ENCODE measurements at places on chromosomes 1 and 21.

GRCh38 chr1:57300186-57300585 lies 123.7 kb downstream of the DAB1 start:
- no peak for DNase-seq

DNA sequence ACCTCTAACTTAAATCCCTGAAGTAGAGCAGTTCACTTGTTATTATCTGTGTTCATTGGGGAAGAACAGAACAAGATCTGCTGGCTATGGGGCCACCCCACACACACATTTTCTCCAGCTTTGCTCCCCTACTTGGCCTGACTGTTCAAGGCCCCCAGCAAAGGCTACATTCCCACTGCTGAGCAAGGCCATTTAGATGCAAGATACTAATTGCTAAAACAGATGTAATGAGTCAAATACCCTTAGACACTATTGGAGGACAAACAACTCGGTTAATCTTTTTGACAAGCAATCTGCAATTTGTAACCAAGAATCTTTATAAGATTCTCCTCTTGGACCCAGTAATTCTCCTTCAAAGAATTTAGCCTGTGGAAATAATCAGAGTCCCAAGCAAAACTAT lies 67.7 kb downstream of the NAV1 start:
- no peak for DNase-seq

- no peak for DNase-seq
Observed at GRCh38 chr1:217602380-217602779, 28.5 kb downstream of the GPATCH2 start.

DNA sequence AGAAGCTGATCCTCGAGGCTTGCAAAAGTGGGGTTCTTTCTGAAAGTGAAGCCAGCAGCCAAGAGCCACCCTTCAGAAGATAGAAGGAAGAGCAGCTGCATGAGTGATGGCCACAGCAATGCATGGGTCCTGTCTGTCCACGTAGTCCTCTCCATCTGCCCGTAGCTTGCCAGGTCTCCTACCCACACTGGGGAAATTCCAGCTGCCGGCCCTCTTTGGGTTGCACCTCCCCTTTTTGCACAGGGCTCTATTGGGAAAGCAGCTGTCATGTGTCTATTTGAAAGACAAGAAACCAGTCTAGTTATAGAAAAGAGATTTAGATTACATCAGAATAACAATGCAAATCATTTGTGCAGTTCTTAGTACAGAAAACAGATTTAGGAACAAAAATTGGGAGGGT lies 204.4 kb downstream of the GIPC2 start:
- DNase-seq, result no peak

GRCh38 chr21:28216976-28217523 lies 775.6 kb downstream of the LTN1 start:
- DNase-seq, result no peak

GRCh38 chr1:1427106-1427819 lies 6.2 kb upstream of the ANKRD65 start:
- no peak for DNase-seq

DNA sequence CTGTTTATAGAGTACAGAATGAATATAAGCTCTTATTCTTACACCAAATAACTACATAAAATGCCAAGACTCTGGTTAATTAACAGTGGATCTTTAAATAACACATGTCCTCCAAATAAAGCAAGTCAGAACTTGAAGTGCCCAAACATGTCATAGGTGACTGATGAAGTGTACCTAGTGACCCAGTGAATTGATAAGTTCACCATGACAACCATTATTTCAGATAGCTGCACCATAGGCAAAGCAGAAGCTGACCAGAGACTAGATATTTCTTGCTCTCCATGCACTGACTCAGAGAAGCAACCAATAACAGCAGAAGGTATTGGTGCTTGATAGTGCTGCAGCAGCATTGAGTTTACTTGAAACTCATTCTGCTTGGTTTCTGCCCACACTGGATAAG lies 192.1 kb downstream of the DUSP10 start:
- no peak for DNase-seq

DNA sequence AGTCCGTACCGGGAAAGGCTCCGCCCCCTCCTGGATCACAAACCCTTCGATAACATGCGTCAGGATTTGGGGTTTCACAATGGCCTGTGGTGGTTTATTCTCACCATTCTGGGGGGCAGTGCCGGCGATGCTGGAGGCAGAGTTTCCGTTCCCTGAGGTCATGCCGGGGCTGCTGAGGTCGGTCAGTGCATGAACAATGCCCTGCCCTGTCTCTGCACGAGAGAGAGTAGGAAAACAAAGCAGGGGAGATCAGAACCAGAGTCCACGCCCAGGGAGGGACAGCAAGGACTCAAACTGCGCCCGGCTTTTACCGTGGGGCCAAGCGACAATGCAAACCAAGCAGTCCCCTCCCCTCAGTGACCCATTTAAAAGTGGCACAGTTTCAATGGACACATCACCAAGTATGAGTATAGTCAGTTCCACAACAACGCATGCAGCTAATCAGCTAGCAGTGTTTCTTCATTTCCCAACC lies 13.2 kb upstream of the A3GALT2 start:
- DNase-seq, result no peak

DNA sequence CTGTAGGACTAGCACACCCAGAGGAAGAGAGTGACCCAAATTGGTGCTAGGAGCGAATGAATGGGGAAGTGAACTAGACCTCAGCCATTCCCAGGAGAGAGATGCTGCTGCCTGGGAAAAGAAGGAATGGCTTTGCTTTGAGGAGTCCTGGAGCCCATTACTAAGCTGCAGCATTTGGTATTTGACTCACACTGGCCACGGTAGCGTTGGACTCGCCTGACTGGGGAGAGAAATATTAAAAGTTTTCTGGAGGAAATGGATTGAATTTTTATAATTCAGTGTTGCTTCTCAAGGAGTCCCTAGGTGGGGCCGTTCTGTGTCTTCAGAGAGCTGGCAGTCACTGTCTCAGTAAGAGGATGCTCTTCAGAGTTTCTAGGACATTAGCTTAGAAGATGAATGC lies 40.2 kb downstream of the PIK3CD start:
- DNase-seq, result no peak

- no peak for DNase-seq
Observed at GRCh38 chr21:37378700-37379139, 12.1 kb downstream of the DYRK1A start.

DNA sequence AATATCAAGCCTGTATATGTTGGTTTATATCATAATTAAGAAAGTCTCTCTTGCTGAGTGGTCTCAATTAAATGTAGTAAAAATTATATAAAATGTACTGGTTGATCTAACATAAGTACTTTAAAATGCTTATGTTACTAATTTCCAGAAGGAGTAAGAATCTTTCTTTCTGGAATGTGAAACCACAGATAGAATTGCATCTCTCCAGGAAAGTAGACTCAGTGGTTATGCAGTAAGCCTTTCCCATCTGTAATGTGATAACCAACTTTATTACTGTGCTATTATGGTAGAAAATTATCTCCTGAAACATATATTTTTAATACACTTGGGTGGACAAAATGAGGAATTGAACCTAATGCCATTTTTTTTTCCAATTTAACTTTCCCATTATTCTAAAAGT lies 8.9 kb upstream of the RALGPS2 start:
- no peak for DNase-seq

- DNase-seq, result no peak
Observed at GRCh38 chr1:165116732-165117131, 239.8 kb downstream of the LMX1A start.

- DNase-seq, result no peak
Observed at GRCh38 chr1:39795651-39796050, 7.0 kb upstream of the BMP8B start.

DNA sequence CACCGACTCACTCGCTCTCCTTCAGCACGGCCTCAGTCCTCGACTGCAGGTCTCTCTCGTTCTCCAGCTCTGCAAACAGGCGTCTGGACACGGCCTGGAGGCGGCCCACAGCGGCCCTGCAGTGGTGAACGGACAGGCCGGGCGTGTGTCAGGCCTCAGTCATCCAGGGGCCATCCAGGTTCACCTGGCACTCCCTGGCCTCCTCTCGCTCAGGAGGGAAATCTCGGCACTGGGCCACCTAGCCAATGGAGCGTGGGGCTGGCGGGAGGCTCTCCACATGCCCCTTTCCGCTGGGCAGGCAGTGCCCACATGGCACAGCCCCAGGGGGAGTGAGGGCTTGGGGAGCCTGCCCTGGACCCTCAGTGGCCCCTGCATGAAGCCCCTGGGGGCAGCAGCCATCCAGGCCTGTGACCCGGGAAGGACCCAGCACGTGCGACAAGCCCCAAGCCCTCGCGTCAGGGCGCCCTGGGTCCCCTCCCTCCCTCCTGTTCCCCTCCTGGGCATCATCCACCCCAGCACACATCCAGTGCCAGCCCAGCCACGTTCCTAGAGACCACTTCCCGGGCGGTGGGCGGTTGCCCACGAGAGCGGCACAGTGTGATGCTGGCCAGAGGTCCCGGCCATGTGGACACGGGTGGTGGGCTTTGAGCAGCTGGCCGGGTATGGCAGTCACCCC lies 18.1 kb downstream of the CFAP74 start:
- DNase-seq, result no peak

DNA sequence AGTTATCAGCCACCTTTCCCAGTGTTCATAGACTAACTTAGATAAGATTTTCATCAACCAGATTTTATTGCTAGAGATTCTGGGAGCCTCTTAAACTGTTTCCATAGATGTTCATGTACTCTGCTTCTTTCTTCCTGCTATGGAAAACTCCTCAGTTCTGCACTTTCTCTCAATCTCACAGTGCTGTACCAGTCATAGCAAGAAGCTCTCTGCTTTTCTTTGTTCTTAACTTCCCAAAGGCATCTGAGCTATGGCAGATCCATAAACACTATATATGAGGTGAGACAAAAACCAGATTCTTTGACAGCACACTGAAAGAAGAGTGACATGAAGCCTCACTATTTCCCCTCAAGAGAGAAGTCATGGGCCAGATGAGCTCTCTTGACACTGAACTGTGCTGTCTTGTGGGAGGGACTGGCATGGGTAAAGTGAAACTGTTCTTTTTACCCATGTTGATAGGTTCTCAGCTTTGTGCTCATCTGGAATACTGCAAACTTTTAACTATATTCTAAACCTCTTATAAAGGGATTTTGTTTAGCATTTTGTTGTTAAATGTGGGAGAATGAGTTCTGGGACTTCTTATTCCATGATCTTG lies 64.2 kb upstream of the LYPLAL1 start:
- no peak for DNase-seq

GRCh38 chr1:23217421-23218115 lies at the start of gene HTR1D:
TSS of gene HTR1D (minus strand) at chr1:23217502. CDS start at chr1:23194219, 23,283 bp downstream.
- no peak for DNase-seq

- DNase-seq, result no peak
Observed at GRCh38 chr1:11680270-11681070, 478 bp downstream of the MAD2L2 start.

GRCh38 chr1:244030481-244031040 lies 20.5 kb upstream of the ZBTB18 start:
- no peak for DNase-seq

- DNase-seq, result no peak
Observed at GRCh38 chr1:2441746-2442145, 29.4 kb upstream of the PEX10 start.

DNA sequence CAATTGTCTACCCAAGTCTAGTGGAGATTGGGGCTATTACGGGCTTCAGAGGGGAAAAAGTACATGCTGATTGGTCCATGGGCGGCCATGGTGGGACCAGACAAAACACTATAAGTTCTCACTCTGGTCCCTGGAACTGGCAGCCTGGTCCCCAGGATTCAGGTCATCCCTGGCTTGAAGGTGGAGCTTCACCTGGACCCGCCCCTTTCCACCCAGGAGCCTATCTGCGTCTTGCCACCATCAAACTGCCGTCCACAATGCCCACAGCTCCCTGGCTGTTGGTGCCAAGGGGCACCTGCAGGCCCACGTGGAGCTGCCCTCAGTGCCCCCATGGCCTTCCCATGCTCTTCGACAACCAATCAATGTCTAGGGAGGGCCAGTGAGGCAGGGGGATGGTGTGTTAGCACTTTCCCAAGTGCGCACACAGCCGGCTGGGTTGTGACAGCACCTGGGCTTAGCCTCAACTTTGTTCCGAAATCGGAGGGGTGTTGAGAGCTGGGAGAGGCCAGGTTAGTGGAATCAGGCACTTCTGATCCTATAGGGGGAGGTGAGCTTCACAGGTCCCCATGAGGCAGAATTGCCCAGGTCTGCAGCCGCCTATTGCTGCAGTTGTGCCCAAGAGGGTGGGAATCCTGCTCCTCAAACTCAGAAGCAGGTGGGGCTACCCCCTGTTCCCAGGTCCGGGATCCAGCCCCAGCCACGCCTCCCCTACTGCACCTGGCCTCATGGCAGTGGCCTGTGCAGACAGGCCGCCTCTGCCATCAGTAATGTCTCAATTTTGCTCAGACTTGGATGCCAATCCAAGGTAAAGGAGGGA lies 1369.4 kb upstream of the PRMT6 start:
- no peak for DNase-seq

DNA sequence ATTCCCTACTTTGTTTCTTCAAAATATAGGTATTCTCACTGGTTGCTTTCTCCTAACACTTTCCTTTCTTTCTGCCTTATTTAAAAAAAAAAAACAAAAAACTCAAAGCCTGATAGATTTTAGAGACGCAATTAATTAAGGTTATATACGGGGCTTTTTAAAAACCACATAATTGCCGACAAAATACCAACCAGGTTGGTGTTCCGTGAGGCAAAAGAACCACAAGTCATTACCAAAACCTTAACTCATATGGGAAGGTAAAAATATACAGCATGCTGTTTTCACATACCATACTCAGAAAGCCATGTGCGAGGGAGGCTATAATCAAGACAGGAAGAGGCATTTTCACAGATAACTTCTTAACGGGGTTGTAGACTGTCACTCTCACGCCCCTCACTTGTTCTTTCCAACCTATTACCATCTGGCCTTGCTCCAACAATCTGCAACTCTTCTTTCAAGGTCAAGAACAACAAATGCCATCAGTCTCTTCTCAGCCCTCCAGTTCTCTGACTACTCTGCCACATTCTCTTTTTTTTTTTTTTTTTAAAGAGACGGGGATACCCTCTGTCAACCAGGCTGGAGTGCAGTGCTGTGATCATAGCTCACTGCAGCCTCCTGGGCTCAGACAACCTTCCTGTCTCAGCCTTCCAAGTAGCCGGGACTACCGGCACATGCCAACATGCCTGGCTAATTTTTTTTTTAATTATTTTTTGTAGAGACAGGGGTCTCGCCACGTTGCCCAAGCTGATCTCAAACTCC lies 102.6 kb downstream of the APP start:
- DNase-seq, result no peak

DNA sequence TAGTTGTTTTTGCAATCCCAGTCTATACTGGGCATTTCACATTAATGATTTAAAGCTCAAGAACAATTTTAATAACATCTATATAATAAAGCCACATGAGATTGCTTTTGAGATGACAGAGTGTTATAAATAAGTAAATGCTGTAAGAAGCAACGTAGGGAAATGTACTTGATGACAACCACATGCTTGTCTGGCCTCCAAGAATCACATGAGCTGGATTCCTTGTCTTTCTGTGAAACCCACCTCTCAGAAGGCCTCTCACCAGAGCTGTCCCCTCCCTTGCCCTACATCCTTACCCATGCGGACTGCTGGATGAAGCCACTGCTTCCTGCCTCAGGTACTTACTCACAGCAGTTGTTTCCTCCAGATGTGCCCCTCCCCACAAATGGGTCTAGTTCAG lies 145.1 kb upstream of the CTTNBP2NL start:
- DNase-seq, result no peak

DNA sequence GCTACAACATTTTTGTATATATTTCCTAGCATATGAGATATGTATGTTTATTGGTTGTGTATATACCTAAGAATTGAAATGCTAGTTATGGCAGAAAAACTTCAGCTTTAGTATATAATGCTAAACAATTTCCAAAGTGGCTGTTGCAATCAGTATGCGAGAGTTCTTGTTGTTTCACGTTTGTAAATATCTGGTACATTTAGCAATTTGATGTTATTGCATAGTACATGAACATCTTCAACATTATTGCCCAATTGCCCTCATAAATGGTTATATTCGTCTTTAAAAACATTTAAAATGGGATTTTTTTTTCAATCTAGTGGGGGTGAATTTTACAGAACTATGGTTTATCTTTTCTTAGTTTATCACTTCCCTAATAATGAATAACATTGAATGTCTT lies 86.2 kb upstream of the HP1BP3 start:
- DNase-seq, result no peak
